ENCODE measurements at places on chromosomes 4 and X.

DNA sequence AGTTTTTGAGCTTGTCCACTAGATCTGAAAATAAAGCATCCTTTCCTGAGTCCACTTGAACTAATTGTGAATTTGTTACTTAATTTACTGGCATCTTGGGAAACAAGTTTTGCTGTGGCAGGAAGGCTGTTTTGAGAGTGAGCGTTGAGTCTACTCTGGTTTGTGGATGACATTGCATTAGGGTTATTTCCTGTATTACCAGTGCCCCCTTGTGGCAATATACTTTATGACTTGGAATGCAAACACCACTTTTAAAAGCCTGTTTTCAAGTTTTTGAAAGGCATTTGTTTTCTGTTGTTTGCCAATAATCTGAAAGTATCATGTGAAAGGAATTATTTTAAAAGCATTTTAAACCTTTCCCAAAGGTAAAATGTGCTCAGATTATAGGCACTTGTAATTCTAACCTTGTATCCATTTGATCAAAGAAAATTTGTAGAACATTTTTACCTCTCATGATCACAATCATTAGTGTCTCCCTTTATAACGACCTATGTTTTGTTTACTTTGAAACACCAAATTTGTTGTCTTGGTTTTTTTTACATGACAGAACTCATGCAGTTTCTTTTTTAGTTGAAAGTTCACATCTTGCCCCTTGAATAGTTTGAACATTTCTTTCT, 18.0 kb upstream of the CYP2U1 start:
- DNase-seq: peak; percentile 48

DNA sequence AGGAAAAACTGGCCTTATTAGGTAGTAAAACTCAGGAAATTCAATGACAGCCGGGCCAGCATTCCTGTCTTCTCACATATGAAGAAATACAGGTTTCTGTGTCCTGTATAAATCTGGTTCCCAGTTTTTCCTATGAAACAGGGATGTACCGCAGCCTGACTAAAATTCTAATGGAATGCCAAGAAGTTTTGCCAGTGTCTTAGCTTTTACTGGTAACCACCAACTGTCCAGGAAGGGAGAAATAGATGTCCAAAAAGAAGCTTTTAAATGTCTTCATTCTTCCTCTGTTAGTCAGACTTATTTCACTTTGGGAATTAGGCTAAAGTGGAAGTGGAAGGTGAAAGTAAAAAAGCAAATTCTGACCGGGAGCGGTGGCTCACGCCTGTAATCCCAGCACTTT, 108.0 kb upstream of the TBL1X start:
- DNase-seq: no peak

DNA sequence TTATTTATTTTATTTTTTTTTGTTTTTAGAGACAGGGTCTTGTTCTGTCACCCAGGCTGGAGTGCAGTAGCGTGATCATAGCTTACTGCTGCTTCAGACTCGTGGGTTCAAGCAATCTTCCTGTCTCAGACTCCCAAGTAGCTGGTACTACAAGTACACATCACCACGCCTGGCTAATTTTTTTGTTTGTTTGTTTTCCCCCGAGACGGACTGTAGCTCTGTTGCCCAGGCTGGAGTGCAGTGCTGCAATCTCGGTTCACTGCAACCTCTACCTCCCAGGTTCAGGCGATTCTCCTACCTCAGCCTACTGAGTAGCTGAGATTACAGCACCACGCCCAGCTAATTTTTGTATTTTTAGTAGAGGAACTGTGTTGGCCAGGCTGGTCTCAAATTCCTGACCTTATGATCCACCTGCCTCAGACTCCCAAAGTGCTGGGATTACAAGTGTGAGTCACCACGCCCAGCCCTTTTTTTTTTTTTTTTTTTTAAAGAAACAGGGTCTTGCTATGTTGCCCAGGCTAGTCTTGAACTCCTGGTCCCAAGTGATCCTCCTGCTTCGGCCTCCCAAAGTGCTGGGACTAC, 32.2 kb downstream of the COPS4 start:
- DNase-seq: no peak

DNA sequence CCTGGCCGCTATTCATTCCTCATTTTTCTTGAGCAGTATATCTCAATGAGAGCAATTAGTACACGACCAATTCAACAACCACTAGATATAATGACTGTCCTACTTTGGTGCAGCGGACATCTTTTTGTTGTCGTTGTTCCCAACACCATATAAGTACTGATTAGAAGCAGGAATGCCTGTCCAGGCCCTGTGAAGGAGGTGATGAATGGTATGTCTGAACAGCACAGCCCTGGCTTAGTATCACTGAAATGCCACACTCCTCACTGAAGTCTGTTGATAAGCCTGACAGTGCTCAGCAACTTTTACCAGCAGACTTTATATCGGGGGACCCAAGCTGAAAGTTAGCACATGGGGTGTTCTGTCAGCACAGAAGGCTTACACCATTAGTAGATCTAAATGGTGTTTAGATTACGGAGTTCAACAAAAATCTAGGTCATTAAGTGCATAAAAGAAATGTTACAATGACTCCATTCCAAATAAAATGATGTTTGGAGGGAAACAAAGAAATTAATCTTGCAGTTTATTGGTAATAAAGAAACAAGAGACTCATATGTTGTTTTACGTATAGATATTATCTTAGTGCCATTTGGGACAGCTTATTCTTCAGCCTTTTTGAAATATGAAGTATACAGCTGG, 228.3 kb upstream of the TTC29 start:
- DNase-seq: no peak

GRCh38 chr4:142574306-142574705, 271.8 kb downstream of the INPP4B start:
- DNase-seq: no peak

- DNase-seq: peak; percentile 38
Measured at GRCh38 chr4:80219301-80220025, 22.2 kb downstream of the PRDM8 start.

DNA sequence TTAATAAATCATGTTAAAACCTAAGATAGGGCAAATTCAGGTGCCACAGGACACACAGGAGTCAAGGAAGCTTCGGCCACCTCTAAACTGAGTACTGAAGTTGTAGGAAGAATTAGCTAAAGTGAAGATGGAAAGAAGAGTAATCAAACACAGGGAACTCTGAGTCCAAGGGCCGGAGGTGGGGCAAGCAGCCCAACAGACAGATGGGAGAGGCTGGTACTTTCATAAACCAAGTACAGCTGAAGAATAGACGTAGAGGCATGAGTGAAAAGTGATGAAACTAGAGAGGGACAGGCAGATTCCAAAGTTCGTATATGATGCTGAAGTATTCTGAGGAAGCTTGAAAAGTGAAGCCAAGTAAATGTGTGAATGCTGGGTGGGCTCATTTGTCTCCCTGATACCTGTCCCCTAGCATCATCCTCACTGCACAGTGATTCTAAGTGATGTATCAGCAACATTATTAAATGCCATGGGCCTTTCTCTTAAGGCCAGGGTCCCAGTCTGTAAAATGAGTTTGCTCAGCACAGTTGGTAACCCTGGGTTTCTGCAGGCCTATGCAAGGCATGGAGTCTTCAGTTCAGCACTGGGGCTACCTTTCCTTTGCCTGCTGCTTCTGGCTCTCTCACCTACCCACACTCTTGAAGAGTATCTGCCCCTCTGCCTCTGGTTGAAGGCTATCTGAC, 203.3 kb downstream of the NR3C2 start:
- no peak for DNase-seq

DNA sequence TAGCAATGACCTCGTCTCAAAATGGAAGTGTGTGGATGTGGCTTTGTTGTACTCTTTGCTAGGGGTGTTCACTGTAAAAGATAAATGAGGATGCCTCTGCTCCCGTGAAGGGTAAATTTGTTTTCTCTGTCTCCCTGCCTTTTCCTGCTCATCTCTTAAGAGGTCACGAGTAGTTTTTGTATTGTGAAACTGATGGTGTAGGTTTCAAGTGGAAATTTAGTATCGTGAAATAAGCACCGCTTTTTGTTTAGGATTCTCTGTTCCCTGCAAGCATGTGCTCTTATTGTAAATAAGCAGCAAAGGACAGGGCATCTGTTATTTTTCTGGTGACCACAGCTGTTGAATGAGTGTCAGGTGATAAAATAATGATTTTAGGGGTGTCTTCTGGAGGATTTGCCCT, 104.6 kb downstream of the PHEX start:
- DNase-seq: no peak

- no peak for DNase-seq
Measured at GRCh38 chrX:97628807-97629596, 745.3 kb downstream of the RPA4 start.

GRCh38 chr4:130808492-130808891, 1712.5 kb downstream of the C4orf33 start:
- no peak for DNase-seq

GRCh38 chrX:2705046-2705832, 14.1 kb downstream of the CD99 start:
- DNase-seq: no peak

DNA sequence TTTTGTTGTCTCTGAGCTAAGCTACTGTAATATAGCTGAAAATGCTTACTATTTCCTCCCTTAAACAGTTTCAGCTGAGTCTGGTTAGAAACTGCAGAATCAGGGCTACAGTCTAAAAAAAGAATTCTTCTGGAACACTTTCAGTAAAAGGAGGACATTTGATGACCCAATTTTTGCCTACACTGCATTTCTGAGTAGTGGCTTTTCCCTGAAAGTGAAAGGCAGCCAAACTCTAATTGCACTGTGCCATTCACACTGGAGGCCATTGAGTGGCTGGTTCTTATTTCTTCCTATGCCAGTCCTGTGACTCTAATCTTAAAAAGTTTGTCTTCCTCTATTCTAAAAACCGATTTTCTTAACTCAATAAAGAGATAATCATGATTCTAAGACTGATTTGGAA, 526.0 kb downstream of the CFAP47 start:
- no peak for DNase-seq

DNA sequence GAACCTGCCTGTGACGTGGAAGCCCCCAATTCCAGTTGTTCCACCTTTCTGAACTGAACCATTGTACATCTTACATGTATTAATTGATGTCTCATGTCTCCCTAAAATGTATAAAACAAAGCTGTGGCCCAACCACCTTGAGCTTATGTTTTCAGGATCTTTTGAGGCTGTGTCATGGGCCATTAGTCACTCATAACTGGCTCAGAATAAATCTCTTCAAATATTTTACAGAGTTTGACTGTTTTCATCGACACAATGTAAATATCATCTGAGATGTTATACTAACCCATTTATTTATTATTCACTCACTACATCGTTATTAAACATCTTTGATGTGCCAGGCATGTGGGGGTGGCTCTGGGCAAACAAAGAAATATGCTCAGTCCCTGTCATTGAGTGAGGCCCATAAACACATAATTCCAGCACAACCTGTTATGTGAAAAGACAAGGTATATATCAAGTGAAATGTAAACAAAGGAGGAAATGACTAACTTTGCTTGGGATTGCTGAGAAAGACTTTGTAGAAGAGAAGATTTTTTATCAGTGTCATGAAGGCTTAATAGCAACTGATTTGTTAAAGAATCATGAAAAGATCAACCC, 34.5 kb upstream of the PPM1K start:
- no peak for DNase-seq

DNA sequence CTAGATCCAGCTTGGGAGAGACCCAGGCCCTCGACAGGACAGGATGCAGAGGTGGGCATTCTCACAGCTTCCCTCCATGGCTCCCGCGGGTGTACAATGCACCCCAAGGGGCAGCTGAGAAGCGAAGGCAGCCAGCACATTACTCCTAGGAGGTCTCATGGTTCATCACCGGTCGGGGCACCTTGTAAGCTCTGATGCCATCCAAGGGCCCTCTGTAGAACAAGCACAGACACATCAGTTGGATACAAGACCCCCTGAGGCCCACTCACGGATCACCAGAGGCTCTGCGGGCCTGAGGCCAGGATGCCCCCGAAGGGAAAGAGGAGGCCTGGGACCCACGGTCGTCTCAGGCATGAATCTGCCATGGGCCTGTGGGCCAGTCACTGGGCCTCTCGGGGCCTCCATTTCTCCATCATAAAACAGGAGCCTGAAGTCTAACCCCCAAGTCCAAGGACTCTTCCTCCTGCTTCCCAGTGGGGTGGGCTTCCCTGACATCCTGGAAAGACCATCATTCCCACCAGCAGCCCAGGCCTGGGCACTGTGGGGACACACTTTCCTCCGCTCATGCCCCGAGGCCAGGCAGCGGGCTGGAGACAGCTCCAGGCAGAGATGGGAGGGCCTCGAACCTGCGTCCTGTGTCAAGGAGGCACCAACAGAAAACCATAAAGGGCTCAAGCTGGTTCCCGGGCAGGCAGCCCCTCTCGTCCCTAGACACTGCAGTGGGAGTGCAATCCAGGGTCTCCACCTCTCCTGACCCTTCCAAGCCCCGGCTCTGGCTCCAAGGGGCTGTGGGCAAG, 20.1 kb downstream of the HMX1 start:
- no peak for DNase-seq

DNA sequence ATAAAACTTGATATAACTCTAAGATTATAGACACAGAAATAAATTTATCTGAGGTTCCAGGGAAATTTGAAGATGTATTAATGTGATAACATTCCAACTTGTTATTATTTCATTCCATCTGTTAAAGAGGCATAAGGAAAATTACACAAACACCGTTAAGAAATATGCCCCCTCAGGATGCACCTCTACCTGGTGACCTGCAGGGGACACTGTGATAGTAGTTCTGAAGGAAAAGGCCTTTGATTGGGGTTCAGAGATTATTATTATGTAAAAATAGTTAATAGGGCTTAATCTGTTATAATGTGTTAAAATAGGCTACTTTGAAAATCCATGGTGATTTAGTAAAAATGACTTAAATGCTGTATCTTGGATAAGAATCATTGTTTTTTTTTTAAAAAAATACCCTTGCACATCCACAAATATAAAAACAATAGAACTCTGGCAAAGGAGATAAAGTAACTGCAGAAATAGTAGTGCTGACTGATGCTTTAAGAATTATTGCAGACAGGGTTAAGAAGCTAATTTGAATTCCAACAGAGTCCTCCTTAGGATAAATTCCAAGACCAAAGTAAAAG, 6.1 kb upstream of the ABRAXAS1 start:
- DNase-seq: no peak

GRCh38 chr4:6313216-6313615, 43.6 kb downstream of the WFS1 start:
- DNase-seq: no peak

- DNase-seq: no peak
Measured at GRCh38 chr4:22190855-22191254, 242.3 kb upstream of the KCNIP4 start.

DNA sequence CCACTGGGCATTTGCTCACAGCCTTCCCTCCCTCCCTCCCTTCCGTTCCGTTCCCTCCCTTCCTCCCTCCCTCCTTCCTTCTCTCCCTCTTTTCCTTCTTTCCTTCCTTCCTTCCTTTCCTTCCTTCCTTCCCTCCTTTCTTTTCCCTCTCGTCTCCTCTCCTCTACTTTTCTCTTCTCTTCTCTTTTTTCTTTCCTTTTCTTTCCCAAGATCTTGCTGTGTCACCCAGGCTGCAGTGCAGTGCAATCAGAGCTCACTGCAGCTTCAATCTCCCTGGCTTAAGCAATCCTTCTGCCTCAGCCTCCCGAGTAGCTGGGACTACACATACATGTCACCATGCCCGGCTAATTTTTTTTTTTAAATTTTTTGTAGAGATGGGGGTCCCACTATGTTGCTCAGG, 26.7 kb upstream of the ING2 start:
- DNase-seq: no peak

- no peak for DNase-seq
Measured at GRCh38 chrX:21657318-21658151, 595 bp downstream of the KLHL34 start.

- no peak for DNase-seq
Measured at GRCh38 chrX:106897259-106897658, 5.9 kb downstream of the RIPPLY1 start.

Data from nephron progenitor cell (in vitro differentiated cells).